Stimulated activated CD8-positive, alpha-beta memory T cell treated with anti-CD3 and anti-CD28 coated beads, Interleukin-4, amount 100 ng/mL, for 1 hour (primary cell): ENCODE measurements at places on chromosomes 3 and 15.

DNA sequence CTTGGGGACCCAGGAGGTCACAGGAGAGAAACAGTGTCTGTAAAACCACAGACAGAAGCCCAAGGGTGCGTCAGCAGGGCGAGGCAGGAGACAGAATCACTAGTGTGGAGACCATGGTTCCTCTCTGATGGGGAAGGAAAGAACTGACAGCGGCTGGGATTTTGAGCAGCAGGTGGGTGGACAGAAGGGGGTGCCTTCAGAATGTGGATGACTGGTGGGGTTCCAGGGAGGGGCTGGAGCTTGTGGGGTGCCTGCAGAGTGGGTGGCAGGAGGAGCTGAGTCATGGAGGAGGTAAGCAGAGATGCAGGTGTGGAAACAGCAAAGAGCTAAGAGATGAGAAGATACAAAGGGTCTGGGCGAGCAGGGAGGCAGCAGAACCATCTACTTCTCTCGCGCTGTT lies 124.2 kb downstream of the GABRB3 start:
- no peak for DNase-seq

- no peak for DNase-seq
These were observed 110.8 kb downstream of the DUT start for GRCh38 chr15:48442011-48442410.

DNA sequence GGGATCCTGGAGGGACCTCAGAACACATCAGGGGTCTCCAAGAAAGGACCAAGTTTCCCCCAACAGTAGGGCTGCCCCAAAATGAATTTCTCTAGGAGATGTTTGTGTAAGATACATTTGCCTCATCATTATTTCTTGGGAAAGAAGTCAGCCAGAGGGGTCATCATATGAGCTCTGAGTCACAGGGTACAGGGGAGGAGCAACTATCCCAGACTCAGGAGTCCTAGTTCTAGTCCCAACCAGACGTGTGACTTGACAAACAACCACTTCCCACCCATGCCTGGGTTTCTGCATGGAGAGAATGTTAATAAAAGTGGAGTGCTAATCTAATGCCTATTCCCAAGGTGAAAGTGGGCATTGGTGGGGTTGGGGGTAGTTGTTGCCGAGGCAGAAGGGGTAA lies 144.1 kb downstream of the ALDH1A2 start:
- no peak for DNase-seq

GRCh38 chr3:149162007-149162406 lies 32.6 kb downstream of the HPS3 start:
- DNase-seq = no peak

- no peak for DNase-seq
These were observed 33.1 kb upstream of the TOPAZ1 start for GRCh38 chr3:44208568-44208967.

DNA sequence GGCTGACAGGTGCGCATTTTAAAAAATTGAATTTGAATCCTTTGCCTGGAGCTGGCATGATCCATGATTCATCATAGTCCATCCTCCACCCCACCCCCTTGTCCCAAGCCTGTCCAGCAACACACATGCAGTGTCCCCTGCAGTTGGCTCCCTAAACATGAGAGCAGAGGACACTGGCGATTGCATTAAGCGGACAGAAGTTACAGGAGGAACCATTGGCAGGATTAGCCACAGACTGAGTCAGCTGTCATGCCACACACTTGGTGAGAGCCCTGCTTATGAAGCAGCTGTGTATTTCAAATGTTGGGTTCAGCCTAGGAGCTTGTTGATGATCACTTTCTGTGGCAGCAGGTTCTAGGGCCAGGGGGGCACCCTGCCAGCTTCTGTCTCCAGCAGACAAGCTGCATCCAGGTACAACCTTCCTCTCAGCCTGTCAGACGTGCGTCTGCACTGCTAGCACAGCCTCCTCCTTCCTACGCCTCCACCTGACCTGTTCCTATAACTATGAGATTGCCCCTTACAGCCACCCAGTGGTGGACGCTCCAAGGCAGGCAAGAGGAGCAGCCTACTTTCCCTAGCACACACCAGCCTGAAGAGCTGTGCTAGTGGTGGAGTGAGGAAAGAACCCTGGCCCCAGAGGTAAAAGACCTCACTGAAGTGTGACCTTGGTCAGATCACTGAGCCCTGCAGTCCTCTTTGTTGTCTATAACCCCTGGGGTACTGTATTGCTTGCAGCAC lies 121.9 kb downstream of the SLCO3A1 start:
- DNase-seq = no peak

DNA sequence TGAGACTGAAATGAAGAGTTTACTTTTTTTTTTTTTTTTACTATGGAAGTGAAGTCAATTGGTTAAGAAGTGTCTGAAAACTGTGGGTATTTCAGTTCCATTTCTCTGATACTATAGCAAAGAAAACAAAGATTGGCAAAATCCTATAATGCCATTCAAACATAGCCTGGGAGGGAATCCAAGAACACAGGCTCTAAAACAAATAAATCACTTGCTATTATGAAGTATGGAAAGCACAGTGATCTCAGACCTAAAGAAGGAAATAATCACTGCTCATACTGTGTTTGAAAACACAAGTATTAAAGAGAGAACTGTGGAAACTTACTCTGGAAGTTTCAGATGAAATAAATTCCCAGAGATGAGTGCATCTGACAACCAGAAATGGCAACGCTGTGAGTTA lies 12.0 kb downstream of the SAMMSON start:
- no peak for DNase-seq

DNA sequence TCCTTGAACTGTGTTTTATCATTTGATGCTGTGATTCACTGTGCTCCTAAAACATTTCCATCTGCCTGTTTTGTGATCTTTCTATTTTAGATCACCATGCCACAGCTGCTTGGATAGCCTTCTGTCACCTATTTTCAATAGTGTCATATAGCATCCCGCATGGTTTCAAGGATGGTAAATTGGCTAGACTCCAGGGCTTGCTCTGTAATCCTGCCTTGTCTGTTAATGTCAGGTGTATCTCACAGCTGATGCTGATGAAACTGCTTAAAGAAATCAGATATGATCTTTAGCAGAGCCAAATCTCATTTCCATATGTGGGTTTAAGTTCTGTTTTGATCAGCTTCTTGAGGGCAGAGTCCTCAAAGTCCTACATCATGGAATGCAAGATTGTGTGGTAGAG lies 182.2 kb downstream of the UBE2E2 start:
- DNase-seq = no peak

DNA sequence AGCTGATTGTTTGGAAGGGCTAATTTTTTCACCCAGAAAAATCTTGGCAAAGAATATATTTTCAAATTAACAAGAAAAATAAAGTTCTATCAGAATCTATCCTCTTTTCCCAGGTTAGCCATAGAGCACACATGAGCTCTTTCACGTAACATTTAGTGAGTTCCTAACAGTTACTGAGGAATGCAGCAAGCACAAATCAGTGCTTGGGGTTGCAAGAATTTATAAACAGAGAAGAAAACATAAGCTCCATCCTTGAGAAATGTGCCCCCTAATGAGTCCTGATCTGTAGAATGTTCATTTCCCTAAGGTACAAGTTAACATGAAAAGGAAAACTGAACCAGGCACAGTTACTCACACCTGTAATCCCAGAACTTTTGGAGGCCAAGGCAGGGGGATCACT lies 13.9 kb downstream of the EOGT start:
- DNase-seq = no peak

- DNase-seq = no peak
These were observed 106.2 kb upstream of the PLAAT1 start for GRCh38 chr3:193134856-193135255.

GRCh38 chr3:27666708-27667107 lies 55.4 kb downstream of the EOMES start:
- DNase-seq = no peak

- no peak for DNase-seq
These were observed 21.0 kb downstream of the PLXNB1 start for GRCh38 chr3:48408823-48409281.

DNA sequence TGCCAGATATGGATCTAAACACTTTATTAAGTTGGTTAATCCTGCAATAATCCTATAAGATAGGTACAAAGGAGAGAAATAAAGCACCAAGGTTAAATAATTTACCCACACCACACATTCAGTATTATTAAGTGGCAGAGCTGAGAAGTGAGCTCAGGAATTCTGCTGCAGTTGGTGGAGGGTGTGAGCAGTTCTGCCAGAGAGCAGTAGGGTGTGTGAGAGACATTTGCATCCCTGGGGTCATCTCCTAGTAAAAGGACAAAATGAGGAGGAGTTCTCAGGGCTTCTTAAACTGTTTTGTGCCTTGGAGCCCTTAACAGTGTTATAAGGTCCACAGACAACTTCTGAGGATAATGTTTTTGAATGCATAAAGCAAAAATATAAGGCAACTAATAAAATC lies 484.5 kb downstream of the TAFA4 start:
- DNase-seq = no peak

DNA sequence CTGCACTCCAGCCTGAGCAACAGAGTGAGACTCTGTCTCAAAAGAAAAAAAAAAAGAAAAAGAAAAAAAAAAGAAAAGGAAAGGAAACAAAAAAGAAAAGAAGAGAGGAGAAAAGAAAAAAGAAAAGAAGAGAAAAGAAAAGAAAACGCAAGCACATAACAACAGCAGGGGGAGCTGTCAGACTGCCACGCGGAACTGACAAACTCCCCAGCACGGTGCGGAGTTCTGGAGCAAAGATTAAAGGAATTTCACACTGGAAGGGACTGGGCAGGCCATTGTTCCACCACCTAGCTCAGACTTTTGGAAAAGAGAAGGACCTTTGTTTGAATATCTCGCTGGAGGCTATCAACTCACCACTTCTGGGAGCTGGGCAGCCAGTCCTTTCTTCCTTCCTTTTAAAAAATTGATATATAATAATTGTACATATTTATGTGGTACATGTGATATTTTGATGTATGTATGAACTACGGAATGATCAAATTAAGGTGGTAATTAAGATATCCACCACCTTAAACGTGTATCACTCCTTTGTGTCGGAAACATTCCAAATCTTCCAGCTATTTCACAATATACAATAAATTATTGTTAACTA lies 40.5 kb downstream of the DPPA2 start:
- no peak for DNase-seq

DNA sequence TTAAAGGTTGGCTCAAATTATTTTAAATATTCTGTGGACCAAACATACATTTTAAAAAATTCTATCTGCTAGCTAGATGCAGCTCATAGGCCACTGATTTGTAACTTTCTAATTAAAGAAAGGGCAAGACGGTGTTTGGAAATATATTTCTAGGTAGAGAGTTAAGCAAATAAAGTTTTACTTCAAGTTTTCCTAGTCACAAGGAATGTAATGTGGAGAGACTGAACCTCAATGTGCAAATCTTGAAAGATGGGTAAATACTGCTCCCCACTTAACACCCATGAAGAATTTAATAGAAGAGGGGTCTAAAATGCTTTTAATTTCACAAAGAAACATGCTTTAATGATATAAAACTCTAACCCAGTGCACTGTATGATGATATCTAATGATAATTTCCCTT lies 175.2 kb downstream of the TIGIT start:
- no peak for DNase-seq

DNA sequence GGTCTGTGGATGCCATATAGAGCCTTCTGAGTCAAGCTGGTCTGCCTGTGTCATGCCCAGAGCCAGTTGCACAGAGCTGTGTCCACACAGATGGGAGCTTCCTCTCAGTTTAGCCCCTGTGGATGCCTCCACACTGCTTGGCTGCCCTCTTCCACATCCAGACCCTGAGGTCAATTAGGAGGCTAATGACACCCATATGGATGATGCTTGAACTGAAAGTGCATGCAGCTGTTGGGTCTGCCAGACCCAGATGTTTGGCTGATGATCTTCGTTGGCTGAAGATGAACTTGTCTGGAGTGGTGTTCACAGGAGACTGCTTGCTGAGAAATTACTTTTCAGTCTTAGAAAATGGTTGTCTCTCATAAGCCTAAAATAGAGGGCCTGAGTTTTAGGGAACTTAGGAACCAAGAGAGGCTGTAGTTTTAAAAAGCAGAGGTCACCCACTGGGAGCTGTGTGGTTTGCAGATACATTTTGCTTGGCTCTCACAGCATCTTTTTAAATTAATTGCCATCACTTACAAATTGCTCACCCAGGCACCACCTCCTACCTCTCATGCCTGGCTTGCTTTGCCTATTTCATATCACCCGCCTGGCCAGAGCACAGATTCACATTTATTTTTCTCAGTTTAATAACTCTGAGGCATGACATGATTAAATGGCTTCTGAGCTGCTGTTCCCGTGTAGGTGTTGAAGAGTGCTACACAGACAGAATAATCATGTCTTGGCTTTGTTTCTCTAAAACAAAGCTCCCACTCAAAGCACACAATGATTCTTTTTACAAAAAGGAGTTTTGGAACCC lies 176.1 kb downstream of the MINAR1 start:
- no peak for DNase-seq

DNA sequence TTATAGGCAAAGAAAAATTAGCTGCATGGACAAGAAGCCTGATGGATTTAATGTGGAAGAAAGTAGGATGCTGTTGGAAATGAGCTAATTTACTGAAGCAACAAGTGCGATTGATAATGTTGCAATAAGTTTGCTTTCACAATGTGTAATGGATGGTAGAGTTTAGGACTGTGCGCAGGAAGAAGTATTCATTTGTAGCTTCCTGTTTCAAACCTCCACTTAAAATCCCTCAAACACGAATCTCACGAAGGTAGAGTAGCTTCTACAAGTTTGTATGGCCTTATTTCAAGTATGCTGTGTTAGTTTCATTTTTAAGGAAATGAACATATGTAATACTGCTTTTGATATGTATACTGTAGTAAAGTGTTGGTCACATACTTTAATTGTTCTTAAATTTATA lies 42.3 kb downstream of the KCNH8 start:
- DNase-seq = no peak

GRCh38 chr3:134029734-134030378 lies at the start of gene SLCO2A1:
Gene SLCO2A1 (minus strand): TSS chr3:134029925. CDS start chr3:134029802, 123 bp downstream.
- DNase-seq = no peak

DNA sequence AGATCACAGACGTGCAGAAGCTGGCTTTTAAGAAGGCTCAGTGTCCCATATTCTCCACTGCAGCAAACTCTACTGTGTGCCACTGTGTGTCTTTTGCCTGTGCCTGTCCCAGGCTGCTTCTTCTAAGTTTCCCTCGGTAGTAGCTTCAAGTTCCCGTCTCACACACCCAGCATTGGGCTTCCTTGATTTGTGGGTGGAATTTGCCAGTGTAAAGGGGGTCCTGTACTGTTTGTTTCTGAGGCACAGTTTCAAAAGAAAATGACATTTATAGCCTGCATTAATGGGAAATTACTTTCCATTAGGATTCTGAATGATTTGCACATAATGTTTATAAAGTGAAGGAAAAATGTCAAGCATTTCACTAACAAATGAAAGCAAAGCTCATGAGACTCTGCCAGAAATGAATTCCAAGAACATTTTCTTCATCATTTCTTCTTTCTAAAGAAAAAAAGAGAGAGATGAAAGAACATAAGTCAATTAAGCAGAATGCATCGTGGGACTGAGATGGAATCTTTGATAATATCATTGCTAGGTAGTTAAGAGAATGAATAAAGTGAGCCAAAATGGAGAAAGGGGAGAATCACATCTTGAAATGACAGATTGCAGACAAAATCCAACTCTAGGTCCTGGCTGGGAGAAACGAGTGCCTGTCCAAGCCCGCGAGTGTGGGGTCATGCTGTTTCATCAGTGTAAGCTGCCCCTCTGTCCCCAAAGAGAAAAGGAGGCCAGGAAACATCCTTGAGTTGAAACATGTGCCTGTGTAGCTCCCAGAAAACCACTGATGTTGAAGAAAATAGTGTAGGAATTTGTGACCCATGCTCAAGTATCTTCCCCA lies 48.6 kb upstream of the ADAMTSL3 start:
- DNase-seq = no peak
